Natural killer cell (primary cell): ENCODE measurements at places on chromosomes 16 and 17. TPM values are rescaled to one million over a fixed set of nuclear protein-coding genes. Genes with fewer than 3 reads are reported as not detected.

The KRTAP3-2 gene
- not detected for total RNA-seq

The PRKCB gene
- 182 TPM for total RNA-seq

DNA sequence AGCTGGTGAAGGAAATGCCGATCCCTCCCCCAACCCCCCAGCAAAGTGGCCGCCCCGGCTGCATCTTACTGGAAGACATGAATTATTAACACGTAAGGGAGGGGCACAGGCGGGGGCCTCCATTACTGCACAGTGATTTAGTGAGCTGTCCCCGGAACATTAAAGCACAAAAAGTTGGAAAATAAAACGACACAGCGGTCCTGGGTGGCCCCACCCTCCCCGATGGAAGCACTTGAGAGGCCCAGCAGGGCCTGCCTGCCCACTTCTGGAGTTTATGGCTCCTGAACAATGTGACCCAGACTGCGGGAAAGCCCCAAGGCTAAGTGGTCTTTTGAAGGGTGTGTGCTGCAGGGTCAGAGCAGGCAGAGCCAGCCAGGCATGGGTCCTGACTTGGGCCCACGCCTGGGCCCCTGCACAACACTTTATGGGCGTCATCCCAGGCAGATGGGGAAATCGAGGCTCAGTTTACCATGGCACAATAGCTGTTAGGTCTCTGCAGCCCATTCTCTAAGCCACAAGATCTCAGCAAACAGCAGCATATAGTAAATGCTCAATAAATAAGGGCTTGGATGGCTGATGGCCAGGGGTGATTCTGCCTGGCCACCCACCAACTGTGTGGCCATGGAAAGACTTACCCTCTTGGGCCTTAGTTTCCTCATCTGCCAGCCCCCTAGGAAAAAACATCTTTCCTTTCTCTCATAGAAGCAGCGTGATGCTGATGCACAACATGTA lies 22.8 kb downstream of the CCDC102A start:
- DNase-seq, result no peak

GRCh38 chr17:77513045-77513444 lies 372.3 kb downstream of the SEC14L1 start:
- DNase-seq, result no peak

- DNase-seq, result no peak
Observed at GRCh38 chr17:77829843-77830799, 128.4 kb upstream of the TNRC6C start.
